ENCODE measurements at places on chromosomes 3 and 15. TPM values are rescaled to one million over a fixed set of nuclear protein-coding genes. Genes with fewer than 3 reads are reported as not detected.
A peak's percentile ranks its signal among the peaks of the same experiment; 100 is the strongest.

Gene P2RY12
- total RNA-seq: 13.2 TPM

Gene DUOX1
- 98.8 TPM for total RNA-seq

Gene CAMP
- not detected for total RNA-seq

Gene CELF6
- total RNA-seq: 1.3 TPM

Gene PLSCR1
- total RNA-seq: 76.8 TPM

Gene RBM15B
- 36.6 TPM for total RNA-seq

Gene REC114
- not detected for total RNA-seq

Gene TLR9
- under 0.01 TPM for total RNA-seq

Gene C15orf62
- total RNA-seq: 0.11 TPM

- DNase-seq: no peak
- no peak overlapping the region for H3K27ac ChIP-seq
- no peaks in the 10 kb centered on the region for H3K27me3 ChIP-seq
- H3K36me3 ChIP-seq: no peaks in the 10 kb centered on the region
Observed at GRCh38 chr3:130733236-130733875, 13.3 kb downstream of the PIK3R4 start.

GRCh38 chr3:106175276-106175675, 306.5 kb upstream of the CBLB start:
- no peaks in the 10 kb centered on the region for H3K36me3 ChIP-seq
- no peaks in the 10 kb centered on the region for H3K27me3 ChIP-seq
- DNase-seq: no peak
- no peak overlapping the region for H3K27ac ChIP-seq
- H3K4me3 ChIP-seq: no peak overlapping the region

GRCh38 chr15:70095408-70096214, 2.1 kb downstream of the TLE3 start:
- H3K27ac ChIP-seq: no peak overlapping the region
- H3K4me3 ChIP-seq: peak overlapping the region; percentile 59
- H3K27me3 ChIP-seq: no peaks in the 10 kb centered on the region
- peaks cover 28% of the 10 kb centered on the region for H3K4me1 ChIP-seq
- no peaks in the 10 kb centered on the region for H3K36me3 ChIP-seq

DNA sequence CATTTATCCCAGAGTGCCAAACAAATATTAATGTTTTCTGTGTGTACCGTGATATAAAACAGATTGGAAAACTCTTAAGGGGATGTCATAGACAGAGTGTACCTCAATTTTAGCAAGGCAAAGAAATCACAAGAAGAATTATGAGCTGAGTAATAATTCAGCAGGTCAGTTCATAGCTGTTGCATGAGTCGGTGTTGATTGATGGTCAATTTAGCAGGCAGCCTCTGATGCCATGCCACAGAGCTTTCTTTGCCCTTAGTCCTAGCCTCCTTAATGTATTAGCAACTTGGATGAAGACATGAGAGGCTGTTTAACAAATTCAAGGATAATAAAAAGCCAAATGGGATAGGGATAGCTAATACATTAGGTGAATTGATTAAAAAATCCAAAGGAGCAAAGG, 6.8 kb downstream of the SLC35A5 start:
- no peak for DNase-seq
- H3K4me3 ChIP-seq: no peak overlapping the region
- no peak overlapping the region for H3K27ac ChIP-seq
- no peaks in the 10 kb centered on the region for H3K4me1 ChIP-seq
- H3K36me3 ChIP-seq: no peaks in the 10 kb centered on the region

DNA sequence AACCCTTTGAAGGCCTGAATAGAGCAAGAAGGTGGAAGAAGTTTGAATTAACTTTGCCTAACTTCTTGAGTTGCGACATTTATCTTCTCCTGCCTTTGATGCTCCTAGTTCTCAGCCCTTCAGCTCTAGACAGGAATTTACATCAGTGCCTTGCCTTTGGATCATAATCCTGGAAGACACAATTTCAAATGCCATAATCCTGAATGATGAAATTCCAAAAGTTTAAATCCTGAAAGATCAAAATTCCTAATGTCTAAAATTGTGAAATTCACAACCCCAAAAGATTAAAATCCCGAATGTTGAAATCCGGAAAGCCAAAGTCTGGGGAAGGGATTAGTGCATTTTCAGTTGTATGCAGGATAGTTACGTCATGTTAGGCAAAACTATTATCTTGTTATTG, 166.6 kb upstream of the PDZRN3 start:
- DNase-seq: no peak
- no peaks in the 10 kb centered on the region for H3K36me3 ChIP-seq
- no peaks in the 10 kb centered on the region for H3K27me3 ChIP-seq
- no peaks in the 10 kb centered on the region for H3K4me1 ChIP-seq
- H3K27ac ChIP-seq: no peak overlapping the region
- H3K4me3 ChIP-seq: no peak overlapping the region

DNA sequence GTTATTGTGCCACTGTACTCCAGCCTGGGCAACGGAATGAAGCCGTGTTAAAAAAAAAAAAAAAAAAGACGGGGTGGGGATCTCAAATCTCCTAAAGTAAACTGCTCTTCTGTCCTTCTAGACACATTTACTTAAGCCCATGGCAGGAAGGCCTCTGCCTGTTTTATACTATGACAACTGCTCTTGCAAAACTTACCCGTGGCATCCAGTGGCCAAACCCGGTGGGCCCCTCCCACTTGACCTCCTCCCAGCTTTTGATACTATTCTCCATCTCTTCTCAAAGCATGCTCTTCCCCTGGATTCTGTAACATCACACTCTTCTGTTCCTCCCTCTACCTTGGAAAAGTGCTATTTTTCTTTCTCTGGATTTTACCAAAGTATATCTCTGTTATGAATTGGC, 112.2 kb downstream of the RFTN1 start:
- DNase-seq: no peak
- no peaks in the 10 kb centered on the region for H3K27me3 ChIP-seq
- peaks cover 12% of the 10 kb centered on the region for H3K4me1 ChIP-seq
- H3K4me3 ChIP-seq: no peak overlapping the region
- peak overlapping the region; percentile 51 for H3K27ac ChIP-seq
- H3K36me3 ChIP-seq: no peaks in the 10 kb centered on the region
